ENCODE measurements at places on chromosomes 7 and 10.

- DNase-seq: peak; percentile 37
These were observed 129.1 kb upstream of the PPP1R3A start for GRCh38 chr7:114047889-114048288.

DNA sequence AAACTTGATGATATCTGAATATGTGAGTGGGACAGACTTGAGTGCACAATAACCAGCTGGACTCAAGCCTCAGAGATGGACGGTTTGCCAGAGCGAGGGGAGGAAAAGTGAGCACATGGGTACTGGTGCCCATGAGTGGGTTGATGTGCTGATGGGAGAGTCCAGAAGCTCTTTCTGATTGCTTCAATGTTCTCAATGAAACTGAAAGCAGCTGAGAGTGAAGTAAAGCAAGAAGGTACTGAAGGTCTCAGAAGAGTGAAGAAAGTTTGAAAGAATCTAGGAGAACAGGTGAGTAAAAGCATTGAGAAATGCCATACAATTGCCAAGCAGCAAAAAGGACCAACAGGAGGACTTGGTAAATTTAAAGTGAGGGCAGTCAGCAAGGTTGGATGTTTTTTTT lies 28.6 kb downstream of the CTTNBP2 start:
- DNase-seq: no peak

GRCh38 chr10:114684084-114684821 lies 26.2 kb upstream of the ABLIM1 start:
- DNase-seq: no peak

- DNase-seq: no peak
These were observed 472 bp upstream of the ADAM22 start for GRCh38 chr7:87933605-87933952.

- DNase-seq: no peak
These were observed 50.1 kb downstream of the TNS3 start for GRCh38 chr7:47531584-47532492.

DNA sequence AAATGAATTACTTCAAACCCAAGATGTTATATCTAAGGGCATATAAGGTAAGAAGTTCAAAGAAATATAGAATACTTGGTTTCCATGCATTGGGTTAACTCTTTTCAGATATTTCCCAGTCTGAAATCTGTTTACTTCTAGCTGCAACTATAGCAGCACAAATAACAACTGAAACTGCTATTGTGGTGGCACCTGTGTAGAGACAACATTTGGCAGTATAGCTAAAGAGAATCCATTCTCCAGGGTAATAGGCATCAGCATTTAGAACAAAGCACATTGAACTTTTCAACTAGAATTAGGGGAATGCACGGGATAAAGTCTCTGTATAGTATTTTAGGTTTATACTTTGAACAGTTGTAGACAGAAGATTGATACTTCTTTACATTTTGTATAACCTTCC lies 19.7 kb upstream of the CALCR start:
- DNase-seq: no peak

GRCh38 chr7:133919810-133920209 lies 207.3 kb upstream of the LRGUK start:
- no peak for DNase-seq

GRCh38 chr7:38120076-38120475 lies 58.0 kb upstream of the STARD3NL start:
- no peak for DNase-seq

- DNase-seq: no peak
These were observed 726 bp upstream of the HOXA9 start for GRCh38 chr7:27165996-27166530.

GRCh38 chr7:76077435-76077834 lies 29.5 kb downstream of the MDH2 start:
- no peak for DNase-seq

- DNase-seq: no peak
These were observed 3.5 kb downstream of the LOXL4 start for GRCh38 chr10:98264378-98265065.

GRCh38 chr7:11207565-11207964 lies 233.9 kb downstream of the PHF14 start:
- no peak for DNase-seq

- no peak for DNase-seq
These were observed 24.6 kb downstream of the SLK start for GRCh38 chr10:103991393-103992128.

DNA sequence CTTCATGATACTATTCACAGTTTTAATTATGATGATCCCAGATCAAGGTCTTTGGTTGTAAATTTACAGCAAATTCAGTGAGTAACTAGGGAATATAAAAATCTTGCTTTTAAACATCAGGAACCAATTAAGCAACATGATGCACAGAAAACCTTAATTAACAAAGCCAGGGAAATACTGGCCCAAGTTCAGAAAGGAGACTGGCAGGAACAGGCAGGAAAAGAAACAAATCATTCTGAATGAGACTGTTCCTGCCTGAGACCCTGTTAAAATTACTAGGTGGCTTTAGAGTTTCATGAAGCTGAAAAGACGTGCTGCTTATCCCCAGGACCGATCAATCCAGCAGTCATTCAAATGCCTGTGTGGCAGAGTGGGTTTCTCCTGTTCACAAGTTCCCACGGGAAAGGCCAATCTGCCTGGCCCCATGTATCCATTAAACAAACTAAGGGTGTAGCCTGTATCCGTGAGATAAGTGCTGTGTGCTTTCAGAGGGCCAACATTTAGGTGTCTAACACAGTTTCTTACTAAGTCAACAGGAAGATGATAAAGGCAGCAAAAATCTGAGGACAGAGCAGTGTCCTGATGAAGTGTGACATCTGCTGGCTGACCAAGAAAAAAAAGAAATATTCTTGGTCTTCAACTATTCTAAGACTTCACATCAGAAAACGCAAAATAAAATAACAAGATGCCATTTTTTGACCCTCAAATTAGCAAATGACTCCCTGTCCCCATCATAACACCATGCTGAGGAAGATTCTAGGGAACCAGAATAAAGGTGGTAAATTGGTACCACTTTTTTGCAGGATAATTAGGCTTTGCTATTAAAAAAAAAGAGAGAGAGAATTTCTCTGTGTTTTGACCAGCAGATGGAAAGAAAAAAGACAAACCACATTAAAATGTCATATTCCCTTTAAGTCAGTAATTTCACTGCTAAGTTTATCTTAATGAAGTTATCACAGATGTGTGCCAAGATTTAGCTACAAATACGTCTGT lies 34.2 kb downstream of the PUS7 start:
- no peak for DNase-seq

DNA sequence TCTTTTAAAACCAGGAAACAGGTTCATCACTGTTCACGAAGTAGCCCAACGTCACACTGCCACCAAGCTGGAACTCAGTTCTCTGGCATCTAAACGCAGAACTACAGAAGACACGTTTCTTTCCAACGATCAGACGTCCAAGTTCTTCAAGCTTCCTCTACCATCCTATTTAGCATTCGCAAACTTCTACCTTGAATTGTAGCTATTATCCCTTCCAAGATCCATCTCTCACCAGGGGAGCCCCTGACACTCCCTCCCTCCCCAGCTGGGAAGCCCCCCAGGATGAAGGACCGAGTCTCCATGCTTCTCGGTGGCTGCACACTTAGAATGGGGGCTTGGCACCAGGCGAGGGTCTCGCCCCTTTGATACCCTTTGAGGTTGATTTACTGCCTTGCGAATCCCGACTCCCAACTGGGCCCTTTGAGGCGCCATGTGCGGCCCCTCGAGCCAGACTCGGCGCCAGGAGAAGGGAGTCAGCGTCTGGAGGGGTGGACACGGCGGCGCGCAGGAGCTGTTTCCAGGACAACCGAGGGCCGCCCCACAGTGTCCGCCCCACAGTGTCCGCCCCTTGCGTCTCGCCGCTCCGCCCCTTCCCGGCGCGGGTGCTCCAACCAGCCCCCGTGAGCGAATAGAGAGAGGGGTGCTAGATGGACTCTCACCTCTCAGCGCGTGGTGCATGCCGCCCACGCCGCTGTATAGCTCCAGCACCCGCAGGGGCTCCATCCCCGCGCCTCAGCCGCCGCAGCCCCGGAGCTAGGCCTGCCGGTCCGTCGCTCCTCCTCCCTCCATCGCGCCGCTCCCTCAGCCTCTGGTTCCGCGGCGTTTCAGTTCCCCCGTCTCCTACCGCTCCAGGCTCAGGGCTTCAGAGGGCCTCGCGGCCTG lies at the start of gene TRDMT1:
TRDMT1 (minus strand) TSS at position 761 of the 882 bp plus-strand sequence; CDS start at position 723, 38 bp downstream.
- DNase-seq: peak; percentile 83

DNA sequence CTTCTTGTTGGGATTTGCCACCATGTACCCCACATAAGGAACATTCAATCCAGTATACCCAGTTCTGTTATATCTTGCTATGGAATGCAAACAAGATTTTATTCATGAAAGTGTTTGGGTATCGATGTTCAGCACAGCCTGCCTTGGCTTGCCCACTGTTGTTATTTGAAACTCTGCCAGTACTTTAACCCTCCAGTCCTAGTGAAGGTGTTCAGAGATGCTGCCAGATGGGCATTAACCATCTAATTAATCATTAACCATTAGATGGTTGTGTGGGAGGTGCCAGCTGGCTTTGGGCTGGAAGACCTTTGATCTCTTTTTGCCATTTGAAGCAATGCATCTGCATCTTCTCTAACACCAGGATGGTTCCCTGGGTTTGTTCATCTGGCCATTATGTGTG lies 363.0 kb downstream of the SH2D4B start:
- DNase-seq: no peak

GRCh38 chr10:68506411-68506810 lies 20.9 kb downstream of the SLC25A16 start:
- DNase-seq: no peak

DNA sequence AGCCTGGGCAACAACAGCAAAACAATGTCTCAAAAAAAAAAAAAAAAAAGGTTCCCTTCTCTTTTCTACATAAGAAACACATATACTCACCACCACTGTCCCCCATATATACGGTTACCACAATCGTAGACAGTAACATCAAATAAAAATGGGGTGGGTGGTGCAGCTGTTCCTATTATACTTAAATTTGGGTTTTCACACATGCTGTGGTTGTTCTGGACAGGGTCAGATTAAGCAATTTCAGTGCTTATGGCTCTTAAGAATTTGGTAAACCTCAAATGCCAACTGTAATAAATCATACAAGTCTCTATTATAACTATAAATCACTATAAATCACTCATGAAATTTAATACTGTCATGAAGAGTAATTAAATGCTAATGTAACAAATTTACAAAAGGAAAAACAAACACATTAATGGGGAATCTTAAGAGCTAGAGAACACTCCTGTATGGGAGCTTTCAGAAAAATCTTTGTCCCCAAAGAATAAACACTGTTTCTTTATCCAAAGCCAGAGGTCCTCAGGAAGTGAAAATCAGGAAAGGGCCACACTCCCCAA lies 143.6 kb downstream of the GLI3 start:
- no peak for DNase-seq

- no peak for DNase-seq
These were observed 106.1 kb upstream of the HABP2 start for GRCh38 chr10:113446739-113447138.

- DNase-seq: peak; percentile 84
These were observed 230.9 kb downstream of the KLF6 start for GRCh38 chr10:3554121-3554522.

GRCh38 chr10:56316603-56317002 lies 44.5 kb downstream of the ZWINT start:
- no peak for DNase-seq

GRCh38 chr10:24360282-24361127 lies 151.6 kb downstream of the KIAA1217 start:
- DNase-seq: peak; percentile 77

DNA sequence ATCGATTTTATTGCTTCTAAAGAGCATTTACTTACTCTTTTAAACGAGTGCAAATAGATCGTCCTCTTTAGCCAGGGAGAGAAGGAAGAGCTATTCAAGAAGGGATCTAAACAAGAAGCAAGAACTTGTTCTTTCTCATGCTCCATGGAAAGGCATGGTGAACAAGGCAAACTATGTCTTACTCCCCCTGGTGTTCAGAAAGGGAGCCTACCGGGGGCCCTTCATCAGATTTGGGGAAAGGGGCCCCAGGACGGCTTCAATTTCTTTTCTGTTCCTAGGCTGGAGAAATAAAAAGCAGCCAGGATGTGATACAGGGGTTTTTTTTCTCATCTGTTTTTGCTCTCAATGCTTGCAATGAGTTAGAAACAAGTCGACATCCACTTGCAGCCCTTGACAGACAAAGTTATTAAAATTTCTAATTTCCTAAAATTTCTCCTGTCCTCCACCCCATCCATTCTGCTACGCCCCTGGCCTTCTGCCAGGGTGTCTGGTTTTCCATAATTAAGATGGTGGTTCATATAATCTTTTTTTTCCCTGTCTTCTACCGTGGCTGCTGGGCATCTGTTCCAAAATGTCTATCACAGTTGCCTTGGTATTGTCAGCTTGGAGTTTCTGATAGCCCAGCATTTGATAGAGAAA lies 214.4 kb downstream of the CREB5 start:
- DNase-seq: peak; percentile 14

- DNase-seq: no peak
These were observed 22.2 kb downstream of the TYW1B start for GRCh38 chr7:72805526-72806494.

DNA sequence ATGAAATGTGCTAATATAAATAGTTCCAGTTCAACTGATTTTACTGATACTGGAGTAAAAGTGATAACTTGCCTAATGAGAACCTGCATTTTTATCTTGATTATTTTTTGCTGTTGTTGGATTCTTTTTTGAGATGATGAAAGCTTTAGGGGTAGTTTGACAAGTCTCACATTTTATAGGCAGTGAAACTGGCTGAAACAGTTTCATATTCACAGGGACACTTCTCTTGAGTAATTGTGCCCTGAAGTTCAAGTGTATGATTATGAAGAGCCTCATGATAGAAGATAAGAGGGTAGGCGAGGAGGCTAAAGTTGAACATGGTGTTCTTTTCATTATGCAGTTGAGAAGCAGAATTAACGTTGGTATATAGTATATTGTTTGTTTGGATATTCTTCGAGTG lies 5.1 kb downstream of the AUTS2 start:
- DNase-seq: no peak

GRCh38 chr10:104259999-104260774 lies 5.5 kb downstream of the GSTO1 start:
- DNase-seq: no peak

GRCh38 chr10:70906953-70907636 lies 18.7 kb upstream of the PCBD1 start:
- DNase-seq: no peak

GRCh38 chr7:36604806-36605205 lies 119.5 kb downstream of the AOAH start:
- no peak for DNase-seq

GRCh38 chr7:153852261-153852660 lies 199.9 kb upstream of the DPP6 start:
- DNase-seq: no peak

DNA sequence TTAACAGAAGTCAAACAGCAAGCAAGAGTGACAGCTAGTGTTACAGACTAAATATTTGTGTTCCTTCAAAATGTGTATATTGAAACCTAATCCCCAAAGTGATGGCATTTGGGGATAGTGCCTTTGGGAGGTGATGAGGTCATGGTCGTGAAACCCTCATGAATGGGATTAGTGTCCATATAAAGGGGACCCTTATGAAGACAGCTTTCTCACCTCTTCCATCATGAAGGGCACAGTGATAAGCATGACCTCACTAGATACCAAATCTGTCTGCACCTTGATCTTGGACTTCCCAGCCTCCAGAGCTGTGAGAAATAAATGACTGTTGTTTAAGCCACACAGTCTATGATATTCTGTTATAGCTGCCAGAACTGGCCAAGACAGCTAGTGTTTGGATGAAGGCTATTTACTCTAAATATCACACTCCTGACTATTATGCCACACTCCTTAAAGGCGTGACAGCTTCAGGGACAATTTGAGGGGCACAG lies 235.7 kb upstream of the TMEM72 start:
- DNase-seq: no peak

- no peak for DNase-seq
These were observed 18.8 kb downstream of the GNAI1 start for GRCh38 chr7:80153446-80153845.

- DNase-seq: no peak
These were observed 49.2 kb downstream of the ACADSB start for GRCh38 chr10:123057968-123058367.

Measured in DND-41 (cell line).